ENCODE measurements at places on chromosomes 16 and 17.

- H3K27ac ChIP-seq, result no peak overlapping the region
- no peaks in the 10 kb centered on the region for H3K4me1 ChIP-seq
- DNase-seq, result no peak
- H3K4me3 ChIP-seq, result no peak overlapping the region
- H3K36me3 ChIP-seq, result no peaks in the 10 kb centered on the region
- H3K27me3 ChIP-seq, result no peaks in the 10 kb centered on the region
These were observed 56.7 kb downstream of the ZNF423 start for GRCh38 chr16:49799172-49799571.

GRCh38 chr17:13415871-13416416 lies 185.8 kb downstream of the HS3ST3A1 start:
- H3K4me3 ChIP-seq, result no peak overlapping the region
- H3K4me1 ChIP-seq, result no peaks in the 10 kb centered on the region
- no peak for DNase-seq
- no peak overlapping the region for H3K27ac ChIP-seq
- H3K36me3 ChIP-seq, result no peaks in the 10 kb centered on the region

DNA sequence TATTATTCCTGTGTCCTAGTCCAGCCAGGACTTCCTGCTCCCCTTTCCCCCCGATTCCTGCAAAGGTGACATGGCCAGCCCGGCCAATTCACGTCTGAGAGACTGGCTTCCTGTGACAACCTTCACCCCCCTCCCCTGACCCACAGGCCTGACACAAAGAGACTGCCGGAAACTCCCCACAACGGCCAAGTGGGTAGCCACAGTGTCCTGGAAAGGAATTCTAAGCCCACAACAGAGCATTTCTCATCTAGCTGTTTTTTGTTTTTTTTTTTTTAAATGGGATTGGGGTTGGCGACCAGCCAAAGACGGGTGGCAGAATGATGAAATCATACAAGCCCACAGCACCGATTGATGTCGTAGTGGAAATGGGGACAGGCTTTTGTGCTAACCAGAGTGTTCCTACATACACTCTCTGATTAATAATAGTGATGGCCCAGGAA lies 2.8 kb upstream of the XAF1 start:
- H3K27ac ChIP-seq, result peak overlapping the region; percentile 43
- no peaks in the 10 kb centered on the region for H3K27me3 ChIP-seq
- no peak for DNase-seq
- H3K36me3 ChIP-seq, result peaks cover 3% of the 10 kb centered on the region

DNA sequence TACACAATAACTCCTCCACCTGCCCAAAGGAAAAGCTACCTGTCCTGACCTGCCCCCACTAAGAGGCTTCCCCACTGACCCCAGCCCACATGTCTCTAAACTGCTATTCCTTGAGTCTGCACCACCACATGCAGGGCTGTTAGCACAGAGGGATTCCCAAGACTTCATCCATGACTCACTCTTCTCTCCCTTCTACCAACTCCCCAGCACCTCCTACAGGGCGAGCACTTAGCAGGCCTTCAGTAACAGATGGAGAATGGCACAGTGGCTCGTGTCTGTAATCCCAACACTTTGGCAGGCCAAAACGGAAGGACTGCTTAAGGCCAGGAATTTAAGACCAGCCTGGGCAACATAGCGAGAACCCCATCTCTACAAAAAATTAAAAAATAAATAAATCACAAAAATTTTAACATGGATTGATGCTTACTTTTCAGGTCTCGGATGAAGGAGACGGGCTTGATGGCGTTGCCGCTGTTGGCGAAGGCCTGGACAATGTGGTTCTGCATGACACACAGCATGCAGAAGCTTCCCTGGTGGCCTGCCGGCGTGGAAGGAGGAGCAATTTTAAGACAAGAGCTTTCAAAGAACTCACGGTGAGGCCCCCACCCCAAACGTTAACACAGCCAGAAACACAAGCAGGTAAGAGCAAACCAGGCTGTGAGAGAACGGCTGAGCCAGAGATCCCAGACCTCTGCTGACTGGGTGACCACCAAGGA lies 12.0 kb downstream of the USP36 start:
- H3K27me3 ChIP-seq, result no peaks in the 10 kb centered on the region
- H3K36me3 ChIP-seq, result peaks cover 71% of the 10 kb centered on the region
- peaks cover 21% of the 10 kb centered on the region for H3K4me1 ChIP-seq
- no peak overlapping the region for H3K27ac ChIP-seq

GRCh38 chr17:49854126-49854525 lies 6.3 kb upstream of the TAC4 start:
- no peak for DNase-seq
- no peak overlapping the region for H3K4me3 ChIP-seq
- H3K27me3 ChIP-seq, result peaks cover 26% of the 10 kb centered on the region
- no peak overlapping the region for H3K27ac ChIP-seq

- DNase-seq, result no peak
- no peaks in the 10 kb centered on the region for H3K27me3 ChIP-seq
- H3K36me3 ChIP-seq, result peaks cover 27% of the 10 kb centered on the region
- no peak overlapping the region for H3K27ac ChIP-seq
These were observed 110.6 kb downstream of the VPS53 start for GRCh38 chr17:604115-604450.
